Stimulated activated CD4-positive, alpha-beta T cell treated with anti-CD3 and anti-CD28 coated beads, Interleukin-4, amount 100 ng/mL, for 4 hours (primary cell): ENCODE measurements at places on chromosomes 4 and X.
A peak's percentile ranks its signal among the peaks of the same experiment; 100 is the strongest.

- DNase-seq: no peak
Observed at GRCh38 chr4:55561889-55562288, 15.2 kb upstream of the CLOCK start.

DNA sequence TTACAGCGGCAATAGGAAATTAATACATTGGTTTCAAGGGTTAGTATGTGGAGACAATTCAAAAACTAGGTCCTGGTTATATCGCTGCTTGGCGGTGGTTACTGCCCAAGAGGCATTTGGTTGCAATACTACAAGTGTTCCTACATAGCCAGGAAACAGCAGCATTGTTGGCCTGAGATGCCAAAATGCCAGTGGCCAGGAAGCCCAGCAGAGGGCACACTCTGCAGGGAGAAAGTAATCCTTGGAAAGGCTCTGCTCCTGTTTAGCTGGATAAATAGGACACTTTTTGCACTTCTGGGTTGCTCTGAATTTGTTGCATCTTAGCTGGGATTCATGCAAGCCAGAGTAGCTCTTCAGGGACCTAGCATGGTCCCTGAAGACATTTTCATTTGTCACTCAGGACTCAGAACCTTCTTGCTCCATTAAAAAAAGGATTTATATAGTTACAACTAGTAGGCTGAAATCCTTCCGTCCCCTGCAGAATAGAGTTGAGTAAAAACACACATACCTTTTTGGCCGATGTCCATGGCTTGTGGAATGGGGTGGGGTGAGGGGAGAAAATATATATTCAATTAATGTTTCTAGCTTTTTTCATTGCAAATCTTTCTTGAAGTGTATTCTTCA lies 8.1 kb upstream of the GPR119 start:
- DNase-seq: no peak

- DNase-seq: no peak
Observed at GRCh38 chr4:6620891-6621555, 19.5 kb upstream of the MRFAP1 start.

DNA sequence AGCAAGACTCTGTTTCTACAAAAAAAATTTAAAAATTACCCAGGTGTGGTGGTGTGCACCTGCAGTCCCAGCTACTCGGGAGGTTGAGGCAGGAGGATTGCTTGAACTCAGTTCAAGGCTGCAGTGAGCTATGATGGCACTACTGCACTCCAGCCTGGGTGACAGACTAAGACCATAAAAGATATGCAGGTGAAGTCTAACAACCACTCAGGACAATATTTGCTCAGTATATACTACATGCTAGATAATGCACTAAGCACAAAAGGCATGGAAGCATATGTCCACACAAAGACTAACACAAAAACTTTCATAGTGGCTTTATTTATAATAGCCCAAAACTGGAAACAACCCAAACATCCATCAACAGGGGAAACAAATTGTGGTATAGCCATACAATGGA lies 57.7 kb upstream of the TXK start:
- DNase-seq: no peak

- no peak for DNase-seq
Observed at GRCh38 chr4:4541040-4541631, 712 bp downstream of the STX18 start.

DNA sequence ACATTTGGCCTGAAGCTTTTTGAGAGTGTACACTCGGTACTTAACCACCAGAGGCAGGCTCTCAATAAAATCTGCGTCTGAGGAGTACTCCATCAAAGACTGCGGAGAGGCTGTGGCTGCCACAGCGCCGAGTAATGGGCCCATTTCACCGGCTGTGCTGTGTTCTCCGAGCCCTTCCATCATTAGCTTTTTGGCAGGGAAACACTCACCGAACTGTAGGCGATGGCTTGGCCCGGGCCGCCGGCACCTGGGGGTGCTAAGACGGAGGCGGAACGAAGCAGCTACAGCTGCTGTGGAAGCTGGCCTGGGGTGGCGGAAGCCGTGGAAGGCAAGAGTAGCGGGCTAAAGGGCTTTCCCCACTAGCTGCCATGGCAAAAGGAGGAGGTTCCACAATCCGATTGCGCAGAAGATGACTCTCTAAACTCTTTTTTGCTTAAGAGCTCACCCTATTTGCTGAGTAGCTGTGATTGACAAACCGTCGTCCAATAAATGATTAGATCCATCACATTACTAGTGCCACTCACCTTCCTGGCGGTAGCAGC lies 48.5 kb upstream of the PABPC1L2A start:
- DNase-seq: no peak

- DNase-seq: no peak
Observed at GRCh38 chr4:148822572-148823418, 380.6 kb upstream of the NR3C2 start.

GRCh38 chr4:109302361-109303139 lies at the start of gene COL25A1:
COL25A1 (minus strand) TSS chr4:109302658.
- peak; percentile 26 for DNase-seq

GRCh38 chrX:65706041-65706828 lies 38.8 kb downstream of the MSN start:
- DNase-seq: peak; percentile 38

- DNase-seq: no peak
Observed at GRCh38 chrX:38000706-38001105, 5.6 kb upstream of the SYTL5 start.

- no peak for DNase-seq
Observed at GRCh38 chrX:130788786-130789581, 114.0 kb downstream of the ENOX2 start.
